HFF-Myc (cell line): ENCODE measurements at places on chromosomes 12 and 14.

- DNase-seq, result no peak
Measured at GRCh38 chr14:21262410-21262809, 6.8 kb downstream of the HNRNPC start.

DNA sequence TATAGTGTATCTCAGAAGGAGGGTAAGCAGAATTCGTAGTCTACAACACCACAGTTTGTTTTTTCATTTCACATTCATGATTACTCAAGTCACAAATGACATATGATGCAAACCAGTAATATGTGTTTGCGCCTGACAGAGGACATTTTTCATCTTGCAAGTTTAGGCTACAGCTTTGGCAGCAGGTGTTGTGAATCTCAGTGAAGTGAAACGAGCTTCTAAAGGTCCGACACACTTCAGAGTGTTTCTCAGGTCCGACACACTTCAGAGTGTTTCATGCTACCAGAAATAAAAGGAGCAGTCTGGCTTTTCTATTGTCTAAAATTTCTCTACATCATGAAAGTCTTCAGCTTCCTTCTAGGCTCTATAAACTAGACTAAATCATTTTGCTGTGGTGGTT lies 22.7 kb downstream of the CLEC14A start:
- no peak for DNase-seq

- no peak for DNase-seq
Measured at GRCh38 chr12:116490471-116490870, 68.7 kb upstream of the MAP1LC3B2 start.

GRCh38 chr12:53044052-53044581 lies 5.7 kb upstream of the TNS2 start:
- no peak for DNase-seq

- DNase-seq, result no peak
Measured at GRCh38 chr12:131764738-131765137, 53.8 kb downstream of the SFSWAP start.

GRCh38 chr14:54683882-54684794 lies 117.2 kb downstream of the SAMD4A start:
- DNase-seq, result peak; percentile 82

GRCh38 chr12:81798294-81798693 lies 39.1 kb upstream of the PPFIA2 start:
- DNase-seq, result no peak

- DNase-seq, result no peak
Measured at GRCh38 chr12:18483698-18484325, 222.5 kb downstream of the PIK3C2G start.

DNA sequence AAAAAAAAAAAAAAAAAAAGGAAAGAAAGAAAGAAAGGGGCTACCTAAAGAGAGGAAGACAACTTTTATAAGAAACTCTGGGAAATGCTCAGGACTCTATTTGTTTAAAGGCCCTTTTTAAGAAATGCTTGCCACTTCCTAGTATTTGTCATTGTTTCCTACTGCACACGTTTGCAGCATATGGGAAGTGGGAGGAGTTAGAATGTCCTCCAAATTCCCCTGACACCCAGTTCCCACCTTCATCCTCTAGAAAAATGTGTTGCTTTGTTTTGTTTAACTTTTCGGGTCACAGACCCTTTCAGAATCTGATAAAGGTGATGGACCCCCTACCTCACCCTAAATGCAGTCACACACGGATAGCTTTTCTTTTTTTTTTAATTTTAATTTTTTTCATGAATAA lies 40.8 kb downstream of the NINJ2 start:
- DNase-seq, result no peak

- no peak for DNase-seq
Measured at GRCh38 chr14:81289516-81289915, 68.8 kb upstream of the GTF2A1 start.

- DNase-seq, result no peak
Measured at GRCh38 chr14:68279437-68279720, 459.8 kb downstream of the RAD51B start.

DNA sequence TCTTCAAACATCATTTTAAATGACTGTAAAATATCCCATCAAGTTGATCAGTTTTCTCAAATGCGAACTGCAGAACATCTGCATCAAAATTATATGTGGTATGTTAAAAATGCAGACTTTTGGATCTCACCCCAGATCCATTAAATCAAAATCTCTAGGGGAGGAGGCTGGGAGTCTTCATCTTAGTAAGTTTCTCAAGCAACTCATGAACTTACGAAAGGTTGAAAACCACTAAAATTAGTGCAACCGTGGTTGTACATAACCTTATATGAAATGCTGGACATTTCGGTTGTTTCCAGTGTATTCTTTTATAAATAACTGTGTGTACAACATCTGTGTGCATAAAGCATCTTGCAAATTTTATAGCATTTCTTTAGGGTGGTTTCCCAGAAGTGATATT lies 39.2 kb downstream of the ZFP36L1 start:
- peak; percentile 24 for DNase-seq

GRCh38 chr12:98645572-98646067 lies 530 bp downstream of the APAF1 start:
- DNase-seq, result no peak

DNA sequence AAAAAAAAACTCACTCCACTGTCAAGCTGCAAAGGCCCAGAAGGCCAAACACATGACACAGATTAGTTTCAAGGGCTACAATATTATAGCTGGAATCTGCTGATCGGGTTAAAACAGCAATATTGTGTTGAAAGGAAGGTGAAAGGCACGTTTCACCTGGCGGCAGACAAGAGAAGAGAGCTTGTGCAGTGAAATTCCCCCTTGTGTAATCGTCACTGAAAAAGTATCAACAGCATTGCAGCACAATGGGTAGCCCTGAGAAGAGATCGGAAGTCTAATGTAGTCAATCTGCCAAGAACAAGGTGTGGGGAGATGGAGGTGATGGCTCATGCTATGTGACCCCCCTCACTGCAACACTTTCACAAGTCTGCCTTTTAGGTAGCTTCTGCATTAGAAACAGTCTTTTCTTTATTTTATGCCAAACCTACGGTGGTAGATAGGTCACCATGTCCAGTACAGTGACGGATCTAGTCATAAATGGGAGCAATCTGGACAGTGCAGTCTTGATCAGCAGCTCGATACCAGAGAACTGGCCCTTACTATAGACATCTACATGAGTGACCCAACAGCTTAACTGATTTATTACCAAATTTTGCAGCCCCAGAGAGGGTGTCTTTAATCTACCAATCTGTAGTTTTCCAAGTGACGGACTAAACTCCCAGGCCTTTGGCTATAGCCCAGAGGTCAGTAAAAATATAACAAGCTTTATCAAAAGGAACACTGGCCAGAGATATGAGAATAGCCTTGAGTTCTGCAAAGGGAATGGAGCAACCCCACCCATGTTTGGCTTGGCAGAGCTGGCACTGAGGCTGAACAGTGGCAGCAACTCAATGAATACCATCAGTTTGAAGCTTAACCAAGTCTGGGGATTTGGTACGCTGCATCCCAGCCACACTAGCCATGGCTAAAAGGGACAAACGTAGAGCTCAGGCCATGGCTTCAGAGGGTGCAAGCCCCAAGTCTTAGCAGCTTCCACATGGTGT lies 35.4 kb downstream of the SPTSSA start:
- no peak for DNase-seq

GRCh38 chr14:23478109-23478759 lies 8.7 kb downstream of the NGDN start:
- no peak for DNase-seq

DNA sequence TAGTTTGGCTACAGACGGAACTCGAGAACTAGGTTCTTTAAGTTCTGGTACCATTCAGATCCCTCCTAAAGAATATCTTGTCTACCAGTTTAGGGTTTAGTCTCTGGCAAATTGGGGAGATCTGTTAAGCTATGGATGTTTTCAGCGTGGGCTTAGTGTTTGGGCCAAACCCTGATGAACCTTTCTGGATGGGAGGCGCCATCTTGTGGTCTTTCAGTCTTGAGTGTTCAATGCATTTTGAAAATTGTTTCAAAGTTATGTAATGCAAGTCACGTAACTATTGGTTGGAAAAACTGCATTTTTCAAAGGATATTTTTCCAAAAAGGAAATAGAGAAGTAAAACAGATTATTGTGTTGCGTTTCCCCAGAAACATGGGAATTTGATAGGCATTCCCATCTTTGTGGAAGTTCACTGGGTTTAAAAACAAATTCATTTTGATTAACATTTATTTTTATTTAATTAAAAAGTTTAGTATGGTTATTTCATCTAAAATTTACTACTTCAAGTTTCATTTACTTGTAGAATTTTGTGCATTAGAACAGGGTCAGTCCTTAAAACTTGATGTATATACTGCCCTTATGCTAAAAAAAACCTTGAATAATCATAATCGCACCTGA lies 169.0 kb downstream of the PRIMA1 start:
- DNase-seq, result peak; percentile 4

- DNase-seq, result no peak
Measured at GRCh38 chr14:22532345-22533056, 56.5 kb downstream of the DAD1 start.

DNA sequence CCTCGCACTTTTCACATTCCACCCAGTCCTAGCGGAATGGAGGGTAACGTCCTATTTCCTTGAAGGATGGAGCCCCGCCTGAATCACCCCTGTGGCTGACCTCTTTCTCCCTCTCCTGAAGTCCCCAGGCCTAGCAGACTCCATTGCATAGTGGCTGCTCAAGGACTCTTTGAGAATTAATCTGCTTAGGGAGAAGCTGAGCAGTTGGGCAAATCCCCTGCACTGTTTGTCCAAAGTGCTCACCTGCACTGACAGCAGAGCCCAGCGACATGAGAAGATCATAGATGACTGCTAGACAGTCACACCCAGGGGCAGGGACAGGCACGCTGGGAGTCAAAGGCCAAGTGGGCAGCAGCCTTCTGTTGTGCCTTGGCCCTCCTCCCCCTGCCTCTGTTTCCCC lies 37.7 kb upstream of the DICER1 start:
- DNase-seq, result no peak
